ENCODE measurements at places on chromosomes 7 and 10.
A peak's percentile ranks its signal among the peaks of the same experiment; 100 is the strongest.

DNA sequence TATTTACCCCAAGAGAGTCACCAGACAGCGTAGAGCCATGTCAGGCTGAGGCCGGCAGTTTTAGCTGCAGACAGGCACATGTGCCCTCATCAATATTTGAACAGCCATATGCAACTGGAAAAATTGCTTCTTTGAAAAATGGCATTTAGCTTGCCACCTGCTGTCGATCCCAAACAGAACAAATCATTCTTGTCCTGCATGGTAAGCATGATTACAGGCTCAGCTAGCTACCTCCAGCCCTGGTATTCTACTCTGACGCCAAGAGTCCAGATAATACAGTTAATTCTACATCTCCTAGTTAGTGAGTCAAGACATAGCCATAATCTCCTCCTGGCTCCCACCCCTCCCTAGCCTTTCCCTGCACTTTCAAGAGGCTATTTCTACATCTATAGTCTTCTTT is 7.7 kb downstream of the CREB3L2 start:
- DNase-seq: no peak

- no peak for DNase-seq
These were observed 58.0 kb downstream of the PDGFA start for GRCh38 chr7:461453-462172.

DNA sequence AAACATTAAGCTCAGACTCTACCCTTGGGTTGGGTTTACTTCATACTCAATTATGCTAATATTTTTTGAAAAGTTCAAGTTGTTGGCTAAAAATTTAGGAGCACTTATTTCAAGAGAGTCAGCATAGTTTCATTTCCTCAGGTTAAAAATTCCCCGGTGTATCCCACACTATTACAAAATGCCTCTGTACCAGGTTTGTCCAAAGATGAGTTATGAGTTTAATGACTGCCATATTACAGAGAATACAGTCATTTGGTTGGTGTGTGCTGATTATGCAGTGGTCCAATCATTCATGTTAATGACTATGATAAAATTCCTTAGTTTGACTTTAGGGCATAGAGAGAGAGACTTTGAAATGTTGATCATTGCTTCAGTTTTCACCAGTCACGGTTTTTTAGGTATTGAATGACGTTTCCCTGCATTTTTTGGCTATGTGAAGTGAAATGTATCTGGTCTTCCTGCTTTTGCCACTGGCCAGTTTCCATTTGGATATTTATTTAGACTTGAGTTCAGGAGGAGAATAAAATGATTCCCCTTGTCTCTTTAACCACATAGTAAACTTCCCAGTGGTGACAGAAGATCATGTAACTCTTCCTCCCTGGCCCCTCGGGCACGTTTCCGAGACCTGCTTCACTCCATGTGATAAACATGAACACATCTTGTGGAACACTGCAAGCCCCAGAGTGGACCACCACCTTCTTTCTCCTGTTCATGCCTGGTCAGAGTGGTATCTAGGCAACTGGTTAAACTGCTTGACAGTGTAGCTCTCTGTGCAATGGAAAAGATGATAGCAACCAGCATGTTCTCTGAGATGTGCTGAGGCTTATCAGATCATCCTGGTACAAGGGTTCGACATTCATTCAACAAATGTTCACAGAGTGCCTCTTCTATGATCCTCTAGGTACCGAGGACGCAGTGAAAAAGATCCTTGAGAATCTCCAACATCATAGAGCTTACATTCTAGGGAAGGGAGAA is 153.6 kb downstream of the CACNB2 start:
- DNase-seq: no peak

- peak; percentile 79 for DNase-seq
These were observed at the start of gene KBTBD2 for GRCh38 chr7:32891043-32891799. KBTBD2 (minus strand) TSS chr7:32891760; CDS start chr7:32879604, 12,156 bp downstream.

DNA sequence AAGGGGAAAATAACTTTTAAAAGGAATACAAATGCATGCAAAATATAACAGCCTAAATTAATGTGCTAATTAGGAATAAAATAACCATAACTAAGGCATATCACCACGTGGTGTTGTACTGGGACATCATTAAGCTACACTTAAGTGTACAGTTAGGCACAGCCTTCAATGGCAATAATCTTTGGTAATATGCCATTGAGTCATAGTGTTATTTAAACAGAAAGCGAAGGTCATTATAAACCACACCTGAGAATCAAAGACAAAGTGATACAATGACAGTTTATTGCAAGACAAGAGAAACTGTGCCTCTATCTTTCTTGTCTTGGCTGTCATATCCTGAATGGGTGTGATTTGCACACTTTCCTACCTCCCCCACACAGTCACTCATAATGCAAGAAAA is 30.5 kb upstream of the AUTS2 start:
- no peak for DNase-seq

DNA sequence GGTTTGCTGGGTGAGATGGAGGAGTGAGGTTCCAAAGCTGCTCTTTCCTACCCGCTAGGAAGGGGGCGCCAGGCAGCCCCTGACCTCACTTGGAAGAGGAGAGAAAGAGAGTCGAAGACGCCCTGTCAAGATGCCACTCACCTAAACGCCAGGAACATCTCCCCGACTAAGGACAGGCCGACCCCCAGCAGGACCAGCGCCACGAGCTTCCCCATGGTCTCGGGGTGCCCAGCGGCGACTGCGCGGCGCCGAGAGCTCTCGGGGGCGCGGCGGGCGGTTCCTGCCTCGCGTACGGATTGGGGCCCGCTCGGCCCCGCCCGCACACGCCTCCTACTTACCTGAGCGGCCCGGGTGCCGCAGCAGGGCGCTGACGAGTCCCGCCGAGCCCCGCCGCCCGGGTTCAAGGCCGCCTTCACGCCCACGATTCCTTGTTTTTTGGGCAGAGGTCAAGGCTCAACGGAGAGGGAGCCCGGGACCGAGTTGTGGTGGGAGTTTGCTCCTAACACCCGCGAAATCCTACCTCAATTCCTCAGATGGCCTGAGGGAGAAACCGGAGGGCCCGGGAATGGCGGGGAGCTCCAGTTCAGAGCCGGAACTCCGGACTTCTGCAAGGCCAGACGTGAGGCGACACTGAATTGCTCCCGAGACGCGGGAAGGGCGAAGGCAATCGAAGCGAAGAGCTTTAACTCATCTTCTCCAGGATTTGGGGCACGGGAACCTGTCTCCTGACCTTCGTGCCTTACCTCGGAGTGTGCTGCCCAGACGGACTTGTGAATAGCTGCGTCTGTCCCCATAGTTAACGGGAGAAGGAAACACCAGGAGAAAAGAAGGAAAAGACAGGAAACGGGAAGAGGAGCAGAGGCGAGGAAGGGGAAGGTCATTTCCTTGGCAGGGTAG is at the start of gene PON3:
TSS of gene PON3 (minus strand) at position 240 of the 897 bp plus-strand sequence. CDS start at position 215, 25 bp downstream.
- peak; percentile 8 for DNase-seq

DNA sequence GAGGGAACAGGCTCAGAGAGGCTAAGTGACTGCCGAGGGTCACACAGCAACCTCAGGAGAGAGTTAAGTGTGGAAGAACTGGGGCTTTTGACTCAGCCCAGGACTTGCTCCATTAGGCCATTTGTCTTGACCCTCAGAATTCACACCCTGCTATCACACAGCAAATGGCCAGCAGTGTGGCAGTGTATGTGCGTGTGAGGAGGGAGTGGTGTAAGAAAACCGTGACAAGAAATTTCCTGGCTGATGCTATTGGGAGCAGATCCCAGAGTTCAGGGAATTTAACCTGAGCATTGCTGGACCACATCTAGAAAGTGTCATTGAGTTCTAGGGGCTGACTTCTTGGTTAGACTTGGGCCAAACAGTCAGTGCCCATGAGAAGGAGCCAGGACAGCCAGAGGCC is 18.4 kb downstream of the VWA2 start:
- DNase-seq: no peak

GRCh38 chr7:30674876-30675275 is 7.4 kb downstream of the CRHR2 start:
- no peak for DNase-seq

- DNase-seq: no peak
These were observed 96.8 kb downstream of the TCERG1L start for GRCh38 chr10:131214521-131215244.

DNA sequence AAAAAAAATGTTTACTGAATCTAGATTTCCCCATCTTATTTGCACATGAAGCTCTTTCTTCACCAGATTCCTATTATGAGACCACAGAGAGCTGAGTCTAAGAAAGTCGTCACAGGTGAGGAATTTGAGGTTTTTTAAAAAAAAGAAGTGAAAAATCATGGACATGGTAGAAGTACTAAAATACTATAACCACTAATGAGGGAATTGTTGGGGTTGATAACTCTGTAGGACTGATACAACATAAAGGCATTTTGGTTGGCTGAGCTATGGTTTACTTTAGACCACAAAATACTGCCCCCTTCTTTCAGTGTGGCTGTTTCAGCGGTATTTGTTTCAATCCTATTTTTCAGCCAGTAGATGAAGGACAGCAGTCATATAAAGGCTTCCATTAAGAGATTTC is 1111.3 kb downstream of the TYW1 start:
- no peak for DNase-seq

GRCh38 chr7:147197006-147197405 is 1080.4 kb downstream of the CNTNAP2 start:
- DNase-seq: no peak

- DNase-seq: no peak
These were observed 466.1 kb upstream of the FOXK1 start for GRCh38 chr7:4216016-4216415.

All from activated gamma-delta T cell treated with Interleukin-2 at 50 U/mL for 16 hours (primary cell).